ENCODE measurements at places on chromosomes 1 and 21.

DNA sequence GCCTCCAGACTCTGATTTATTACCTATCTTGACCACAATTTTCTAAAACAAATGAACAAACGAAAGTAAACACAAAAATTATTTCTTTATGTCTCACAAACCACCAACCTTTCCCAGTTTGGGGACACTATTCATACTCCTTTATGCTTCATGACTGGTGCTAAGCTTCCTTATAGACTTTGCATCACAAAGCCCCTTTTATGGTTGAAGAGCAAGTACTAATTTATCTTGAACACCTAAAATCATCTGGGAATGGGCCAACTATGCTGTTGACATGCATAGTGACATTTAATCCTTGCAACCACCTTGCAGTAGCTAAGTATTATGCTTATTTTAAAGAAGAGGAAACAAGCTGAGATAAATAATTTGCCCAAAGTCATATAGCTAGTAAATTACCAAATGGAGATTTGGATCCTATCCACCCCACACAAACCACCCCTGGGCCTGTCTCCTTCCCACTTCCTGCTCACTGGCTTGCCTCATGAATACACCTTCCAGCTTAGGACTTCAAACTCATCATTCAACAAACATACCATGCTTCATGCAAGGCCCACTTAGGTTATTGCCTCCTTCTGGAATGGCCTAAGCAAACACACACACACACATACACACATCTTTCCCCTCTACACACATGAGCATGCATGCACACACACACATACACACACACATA is 192.2 kb downstream of the PLPP3 start:
- no peak for DNase-seq

GRCh38 chr21:39849014-39849655 is 18.1 kb upstream of the PCP4 start:
- no peak for DNase-seq

- no peak for DNase-seq
Measured at GRCh38 chr1:64378826-64379225, 91.1 kb upstream of the CACHD1 start.

DNA sequence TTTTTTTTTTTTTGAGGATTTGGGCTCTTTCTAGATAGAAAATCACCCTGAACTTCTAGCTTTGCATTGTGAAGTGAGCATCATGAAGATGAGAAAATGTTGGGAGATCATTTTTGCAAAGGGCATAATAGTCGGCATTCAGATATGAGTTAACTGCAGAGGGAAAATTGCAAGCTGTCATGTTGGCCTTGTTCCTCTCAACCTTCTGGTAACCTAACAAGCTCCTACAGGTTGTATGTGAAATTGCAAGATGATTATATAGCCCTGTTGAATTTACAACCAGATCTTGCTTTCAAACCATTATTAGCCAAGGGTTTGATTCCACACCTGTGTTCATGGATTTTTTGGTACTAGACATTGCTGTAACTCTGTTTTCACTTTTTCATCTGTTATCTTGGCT is 2.2 kb downstream of the ELOA start:
- DNase-seq = no peak

- DNase-seq = no peak
Measured at GRCh38 chr1:221881805-221882581, 140.1 kb upstream of the DUSP10 start.

DNA sequence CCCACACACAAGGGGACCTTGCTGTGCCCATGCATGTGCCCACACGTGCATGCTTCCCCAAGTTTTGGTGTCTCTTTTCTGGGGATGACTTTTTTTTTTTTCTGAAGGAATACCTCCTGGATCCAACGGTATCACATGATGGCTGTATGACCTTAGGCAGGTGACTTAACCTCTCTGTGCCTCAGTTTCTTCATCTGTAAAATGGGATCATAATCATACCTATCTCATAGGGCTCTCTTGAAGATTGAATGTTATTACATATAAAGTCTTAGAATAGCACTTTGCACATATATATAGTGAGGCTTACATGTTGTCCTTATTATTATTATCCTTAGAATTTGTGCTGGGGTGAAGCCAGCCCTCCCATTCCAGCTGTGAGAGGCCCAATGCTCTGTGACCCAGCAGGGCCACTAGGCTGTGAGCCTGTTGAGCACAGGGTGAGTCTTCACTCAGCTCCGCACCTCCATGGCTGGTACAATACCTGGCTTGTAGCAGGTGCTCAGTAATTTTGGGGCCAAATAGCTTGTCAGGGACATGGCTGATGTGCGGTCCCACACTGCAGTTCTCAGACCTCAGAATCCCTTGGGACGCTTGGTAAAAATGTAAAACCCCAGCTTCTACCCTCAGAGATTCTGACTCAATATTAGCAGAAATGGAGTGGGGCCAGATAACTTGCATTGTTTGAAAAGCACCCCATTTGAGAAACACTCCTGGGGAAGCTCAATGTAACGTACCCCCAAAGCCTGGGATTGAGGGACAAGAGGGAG is 20.6 kb downstream of the STUM start:
- DNase-seq = no peak

GRCh38 chr1:154714052-154714623 is 106.2 kb upstream of the ADAR start:
- peak; percentile 76 for DNase-seq

DNA sequence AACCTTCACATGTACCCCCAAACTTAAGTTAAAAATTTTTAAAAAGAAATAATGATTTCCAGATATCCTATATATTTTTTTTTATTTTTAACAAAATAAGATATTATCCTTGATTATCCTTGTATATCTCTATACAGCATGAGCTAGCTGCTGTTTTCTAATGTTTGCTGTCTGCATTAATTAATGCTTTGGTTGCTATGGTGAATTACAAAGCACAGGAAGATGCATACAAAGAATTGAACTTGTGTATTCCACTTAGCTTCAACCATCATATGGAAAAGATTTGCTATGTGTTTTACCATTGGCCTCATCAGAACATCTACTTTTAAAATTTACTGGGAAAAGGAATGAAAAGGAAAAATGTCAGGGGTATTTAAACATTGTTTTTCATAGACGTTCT is 35.4 kb downstream of the VPS45 start:
- DNase-seq = no peak

GRCh38 chr1:41889506-41890414 is 29.0 kb downstream of the HIVEP3 start:
- no peak for DNase-seq

GRCh38 chr1:204923626-204924012 is 53.0 kb downstream of the NFASC start:
- no peak for DNase-seq

GRCh38 chr1:167499106-167499505 is 19.2 kb downstream of the CD247 start:
- no peak for DNase-seq

GRCh38 chr1:153770797-153771196 is 4.4 kb upstream of the SLC27A3 start:
- DNase-seq = no peak

- DNase-seq = no peak
Measured at GRCh38 chr1:156884560-156885184, 8.8 kb upstream of the PEAR1 start.

- DNase-seq = no peak
Measured at GRCh38 chr1:110708974-110709440, 34.3 kb upstream of the KCNA3 start.

DNA sequence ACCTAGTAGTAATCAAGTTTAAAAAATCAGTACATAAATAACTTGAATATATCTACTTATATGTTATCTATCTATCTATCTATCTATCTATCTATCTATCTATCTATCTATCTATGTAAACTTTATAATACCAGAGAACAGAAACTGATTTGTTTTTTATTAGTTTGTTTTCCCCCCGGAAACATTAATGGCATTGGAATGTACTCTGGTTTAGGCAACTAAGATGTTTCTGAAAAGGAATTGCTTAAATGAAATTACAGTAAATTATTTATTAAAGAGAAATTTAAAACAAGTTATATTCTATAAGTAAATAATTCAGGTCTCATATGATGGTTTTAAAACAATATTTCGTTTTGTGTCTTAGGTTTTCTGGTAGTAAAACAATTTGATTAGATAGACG is 681.0 kb upstream of the ADAMTS5 start:
- no peak for DNase-seq

DNA sequence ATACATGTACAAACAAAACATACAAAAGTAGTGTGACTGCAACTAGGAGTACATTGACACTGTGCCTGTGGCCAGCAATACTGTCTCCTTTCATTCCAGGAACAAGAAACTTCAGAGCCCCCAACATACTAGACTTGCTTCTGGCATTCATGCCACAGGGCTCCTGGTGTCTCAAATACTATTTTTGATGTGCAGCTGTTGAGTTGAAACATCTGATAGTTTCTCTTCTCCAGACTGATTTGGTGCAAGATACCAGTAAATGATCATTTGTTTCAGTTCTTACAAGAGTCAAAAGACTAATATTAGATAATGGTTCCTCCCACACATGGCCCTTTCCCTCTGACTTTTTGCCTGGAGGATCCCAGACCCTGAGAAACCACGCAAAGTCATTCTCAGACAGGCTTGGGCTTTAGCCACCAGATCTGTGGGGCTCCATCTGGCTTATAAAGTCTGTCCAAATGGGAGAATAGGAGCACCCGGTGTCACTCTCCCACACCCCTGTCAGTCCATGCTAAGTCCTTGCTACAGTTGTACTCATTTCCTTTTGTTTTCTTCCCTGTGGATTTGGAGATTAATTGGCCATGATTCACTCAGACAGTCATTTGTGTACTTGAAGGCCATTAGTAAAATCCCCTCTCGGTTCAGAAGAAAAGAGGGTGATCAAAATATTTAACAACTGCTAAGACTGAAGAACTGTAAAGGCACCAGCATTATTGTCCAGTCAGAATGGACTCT is 163.5 kb upstream of the RUNX1 start:
- no peak for DNase-seq

GRCh38 chr1:190104961-190105360 is 372.7 kb downstream of the BRINP3 start:
- DNase-seq = no peak

DNA sequence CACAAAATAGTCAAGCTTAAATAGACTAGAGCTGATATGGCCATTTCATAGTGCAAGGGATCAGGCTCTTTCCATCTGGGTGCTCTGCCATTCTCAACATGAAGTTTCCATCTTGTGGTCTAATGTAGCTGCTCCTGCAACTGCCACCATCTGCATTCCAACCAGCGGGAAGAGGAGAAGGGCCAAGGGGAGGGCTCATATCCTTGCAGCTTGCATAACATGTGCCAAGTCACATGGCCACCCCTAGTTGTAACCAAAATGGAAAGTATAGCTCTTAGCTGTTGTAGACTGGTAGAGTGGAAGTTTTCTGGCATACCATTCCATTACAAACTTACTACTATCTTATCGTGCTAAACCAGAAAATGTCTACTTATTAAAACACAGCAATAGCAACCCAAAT is 38.9 kb upstream of the IVNS1ABP start:
- no peak for DNase-seq

DNA sequence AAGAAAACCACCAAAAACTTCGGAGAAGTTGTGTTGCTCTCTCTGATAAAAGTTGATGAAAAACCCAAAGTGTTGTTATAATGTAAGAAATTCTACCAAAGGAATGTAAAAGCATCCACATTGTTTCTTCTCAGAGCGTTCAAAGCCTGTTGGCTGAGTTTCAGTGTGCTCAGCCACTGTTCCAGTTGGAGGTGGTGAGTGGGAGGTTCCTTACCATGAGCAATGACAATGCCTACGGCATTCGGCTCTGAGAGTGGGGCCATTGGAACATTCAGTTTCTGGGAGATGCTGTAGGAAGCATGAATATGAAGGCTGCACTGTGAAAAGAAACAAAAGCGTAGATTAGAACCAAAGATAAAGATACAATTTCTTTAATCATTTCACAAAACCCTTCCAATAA is 20.5 kb upstream of the MYBPHL start:
- no peak for DNase-seq

DNA sequence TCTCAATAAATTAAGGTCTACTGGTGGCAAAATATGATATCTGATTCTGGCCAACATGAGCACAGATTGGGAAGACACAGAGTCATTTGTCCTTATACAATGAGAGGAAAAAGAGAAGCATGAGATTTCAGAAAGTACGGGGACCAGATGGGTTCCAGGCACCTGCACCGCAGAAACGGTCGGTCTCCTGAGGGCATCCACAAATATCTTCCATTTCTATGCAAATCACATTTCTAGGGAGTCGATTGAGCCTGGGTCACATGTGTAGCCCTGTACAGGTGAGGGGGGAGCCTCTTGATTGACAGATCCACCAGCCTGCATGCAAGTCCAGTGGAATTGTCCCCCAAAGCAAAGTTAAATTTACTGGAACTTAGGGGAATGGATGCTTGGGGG is 415.6 kb downstream of the NPHP4 start:
- no peak for DNase-seq

- DNase-seq = no peak
Measured at GRCh38 chr1:184740344-184740743, 14.3 kb downstream of the EDEM3 start.

- DNase-seq = peak; percentile 91
Measured at GRCh38 chr1:198158735-198159589, 2.2 kb downstream of the NEK7 start.

DNA sequence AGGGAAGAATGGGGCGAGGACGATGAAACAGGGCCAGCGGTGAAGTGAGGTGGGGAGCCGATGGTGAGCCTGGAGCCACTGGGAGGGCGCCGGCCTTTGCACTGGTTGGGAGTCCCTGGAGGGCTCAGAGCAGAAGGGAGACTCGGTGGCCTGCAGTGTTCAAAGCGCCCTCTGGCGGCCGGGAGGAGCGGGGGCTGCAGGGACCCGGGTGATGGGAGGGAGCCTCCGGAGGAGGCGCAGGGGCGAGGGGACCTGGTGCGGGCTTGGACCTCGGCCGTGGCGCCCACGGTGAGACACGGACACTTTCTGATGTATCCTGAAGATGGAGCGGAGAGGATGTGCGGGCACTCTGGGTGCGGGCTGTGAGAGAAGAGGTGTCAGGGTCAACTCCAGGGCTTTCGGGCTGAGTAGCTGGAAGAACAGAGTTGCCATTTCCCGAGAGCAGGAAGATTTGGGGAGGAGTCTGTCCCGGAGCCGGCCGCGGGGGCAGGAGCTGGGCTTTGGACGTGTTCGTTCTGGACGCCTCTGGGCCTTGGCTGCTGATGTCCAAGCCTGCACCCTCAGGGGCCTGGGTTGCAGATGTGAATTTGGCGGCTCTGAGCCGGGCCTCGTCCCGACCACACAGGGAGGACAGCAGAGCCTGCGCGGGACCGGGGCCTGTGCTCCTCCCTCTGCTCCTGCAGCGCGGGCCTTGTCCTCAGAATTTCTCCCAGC is 29.7 kb downstream of the HEYL start:
- DNase-seq = peak; percentile 72
